Epithelial cell of proximal tubule (primary cell): ENCODE measurements at places on chromosomes 2 and 18. TPM values are rescaled to one million over a fixed set of nuclear protein-coding genes. Genes with fewer than 3 reads are reported as not detected.

UGT1A6 gene
- 0.52 and 5.1 TPM in 2 replicates for total RNA-seq

HK2 gene
- total RNA-seq = 9.5 and 17.6 TPM in 2 replicates

SGPP2 gene
- 9.1 and 9.7 TPM in 2 replicates for total RNA-seq

PDCL3 gene
- total RNA-seq = 20.8 and 24.5 TPM in 2 replicates

NXPH2 gene
- 0.12 and 2.0 TPM in 2 replicates for total RNA-seq

CHRND gene
- not detected in 2 replicates for total RNA-seq

PPP1R1C gene
- total RNA-seq = 0.35 TPM in 1 of 2 replicates, not detected in the other

HADHB gene
- 71.1 and 77.8 TPM in 2 replicates for total RNA-seq

TACR1 gene
- not detected in 2 replicates for total RNA-seq

ARHGAP15 gene
- not detected in 2 replicates for total RNA-seq

BOLL gene
- total RNA-seq = not detected in 2 replicates

OR6B2 gene
- not detected in 2 replicates for total RNA-seq

DIPK1C gene
- not detected in 2 replicates for total RNA-seq

GNAL gene
- 3.2 and 5.0 TPM in 2 replicates for total RNA-seq

DNA sequence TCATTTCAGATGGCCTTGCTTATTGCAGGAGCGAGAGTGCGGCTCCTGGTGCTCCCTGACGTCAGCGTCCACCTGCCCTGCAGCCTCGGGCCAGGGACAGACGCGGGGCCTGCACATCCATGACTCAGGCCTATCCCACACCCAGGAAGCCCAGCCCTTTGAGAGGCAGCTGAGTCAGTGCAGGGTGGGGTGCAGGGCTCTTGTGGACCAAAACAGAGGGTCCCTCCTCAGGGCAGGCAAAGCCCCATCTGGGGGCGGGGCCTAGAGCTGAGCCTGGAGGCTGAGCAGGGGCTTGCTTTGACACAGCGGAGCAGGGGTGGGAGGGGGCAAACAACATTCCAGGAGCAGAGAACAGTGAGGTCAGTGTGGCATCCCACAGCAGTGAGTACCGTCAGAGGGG, 7.7 kb upstream of the ARHGEF4 start:
- DNase-seq = no peak

GRCh38 chr2:177682006-177682405, 289.4 kb downstream of the AGPS start:
- DNase-seq = no peak

DNA sequence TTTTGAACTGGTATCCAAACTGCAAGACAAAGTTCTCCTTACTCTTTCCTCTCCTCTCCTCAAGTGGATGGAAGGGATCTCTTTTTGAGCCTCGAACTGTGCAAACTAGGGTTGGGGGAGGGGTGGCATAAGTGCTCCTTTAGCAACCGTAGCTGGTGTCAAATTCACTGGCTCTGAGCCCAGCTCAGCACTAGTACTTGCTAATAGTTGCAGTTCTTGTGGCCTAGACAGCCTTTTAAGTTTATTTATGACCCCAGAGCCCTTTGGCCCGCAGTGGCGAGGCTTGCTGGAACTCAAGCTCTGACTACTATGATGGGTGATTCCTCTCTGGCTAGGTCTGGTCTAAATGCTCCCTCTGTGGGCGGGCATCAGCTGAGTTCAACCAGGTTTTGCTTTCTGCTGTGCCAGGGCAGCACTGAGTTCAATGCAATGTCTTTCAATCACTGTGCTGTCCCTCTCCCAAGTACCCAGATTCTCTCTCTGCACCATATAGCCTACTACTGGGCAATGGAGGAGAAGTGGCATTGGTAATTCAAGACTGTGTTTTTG, 528.4 kb upstream of the SYT4 start:
- no peak for DNase-seq

GRCh38 chr2:132437852-132438669, 21.5 kb downstream of the GPR39 start:
- DNase-seq = no peak

DNA sequence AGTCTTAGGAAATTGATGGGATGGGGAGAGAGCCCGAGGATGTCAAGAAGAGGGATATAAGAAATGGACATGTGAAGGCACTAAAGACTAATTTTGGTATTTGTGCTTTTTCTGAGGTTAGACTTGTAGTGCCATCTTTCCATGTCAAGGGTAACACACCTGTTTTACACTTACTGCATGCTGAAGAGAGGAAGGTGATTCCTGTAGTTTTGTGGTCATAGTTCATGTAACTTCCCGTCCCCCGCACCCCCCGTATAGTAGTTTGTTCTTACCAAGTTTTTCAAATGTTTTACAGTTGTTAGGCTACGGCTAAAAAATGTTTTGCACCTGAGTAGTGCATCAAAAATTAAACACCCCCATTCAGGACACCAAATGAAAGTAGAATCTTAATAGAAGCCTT, 73.8 kb downstream of the CLIP4 start:
- no peak for DNase-seq

DNA sequence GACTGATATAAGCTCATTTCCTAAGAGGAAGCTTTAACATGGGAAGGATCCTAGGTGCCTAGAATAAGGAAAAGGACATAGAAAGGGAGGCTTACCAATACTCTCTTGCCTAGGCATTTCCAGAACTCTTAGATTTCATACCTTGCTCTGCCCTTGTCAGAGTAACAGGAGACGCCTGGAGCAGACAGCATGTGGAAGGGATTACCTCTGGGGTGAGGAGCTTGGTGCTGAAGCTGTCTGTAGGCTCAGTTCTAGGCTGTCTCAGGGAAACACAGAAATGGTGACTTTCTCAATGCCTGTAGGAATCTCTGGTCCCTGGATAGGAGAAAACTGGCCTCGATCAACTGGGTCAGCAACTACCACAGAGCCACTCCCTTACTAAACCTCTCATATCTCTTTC, 150.0 kb downstream of the SLC4A3 start:
- DNase-seq = no peak

GRCh38 chr2:218523651-218524050, 44.5 kb downstream of the USP37 start:
- no peak for DNase-seq

DNA sequence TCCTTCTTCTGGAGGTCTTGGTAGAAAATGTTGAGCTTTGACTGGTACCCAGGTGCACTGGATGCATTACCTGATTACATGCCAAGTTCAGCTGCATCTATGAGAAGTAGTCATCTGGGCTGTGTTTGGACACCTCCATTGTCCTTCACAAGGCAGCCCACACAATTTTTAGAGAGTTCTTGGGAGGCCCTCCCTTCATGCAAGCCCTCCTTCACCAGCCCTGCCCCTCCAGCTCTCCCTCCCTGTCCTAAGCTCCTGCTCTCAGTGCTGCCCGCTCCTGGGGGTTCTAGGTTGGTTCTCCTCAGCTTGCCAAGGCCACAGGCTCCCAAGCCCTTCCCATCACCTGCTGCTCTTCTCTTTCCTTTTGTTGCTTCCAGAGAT, 148.7 kb downstream of the DYSF start:
- DNase-seq = no peak

DNA sequence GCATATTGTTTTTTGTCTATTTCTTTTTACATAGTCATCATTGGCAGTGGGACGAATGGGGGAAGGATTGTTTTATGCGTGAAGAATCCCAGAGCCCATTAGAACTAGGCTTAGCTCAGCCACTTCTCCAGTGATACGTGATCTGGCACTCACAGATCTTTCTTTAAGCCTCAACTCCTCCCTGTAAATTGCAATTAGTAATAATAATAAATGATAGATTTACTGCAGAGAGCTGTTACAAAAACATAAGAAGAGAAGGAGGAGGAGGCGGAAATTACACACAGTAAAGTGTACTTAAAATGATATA, 629.3 kb downstream of the NRXN1 start:
- DNase-seq = no peak

- DNase-seq = no peak
Measured at GRCh38 chr2:47336259-47337238, 66.4 kb upstream of the MSH2 start.

- DNase-seq = no peak
Measured at GRCh38 chr2:39938035-39938835, 159.2 kb upstream of the THUMPD2 start.

DNA sequence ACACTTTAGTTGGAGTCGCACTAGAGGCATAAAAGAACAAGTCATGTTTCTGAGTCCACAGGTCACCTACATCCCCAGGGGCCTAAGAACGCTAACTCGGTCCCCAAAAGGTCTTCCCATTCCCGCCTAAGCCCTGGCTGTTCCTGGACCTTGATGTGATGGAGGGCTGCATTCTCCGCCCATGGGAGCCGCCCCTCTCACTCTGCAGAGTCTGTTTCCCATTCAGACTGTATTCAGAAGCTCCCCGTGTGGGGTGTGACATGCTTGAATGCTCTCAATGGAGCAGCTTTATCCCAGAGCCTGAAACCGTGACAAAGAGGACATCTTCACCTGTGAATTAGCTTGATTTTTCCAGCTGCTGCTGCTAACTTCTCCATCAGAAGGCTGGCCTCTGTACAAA, 319.0 kb upstream of the KLHL29 start:
- DNase-seq = no peak

DNA sequence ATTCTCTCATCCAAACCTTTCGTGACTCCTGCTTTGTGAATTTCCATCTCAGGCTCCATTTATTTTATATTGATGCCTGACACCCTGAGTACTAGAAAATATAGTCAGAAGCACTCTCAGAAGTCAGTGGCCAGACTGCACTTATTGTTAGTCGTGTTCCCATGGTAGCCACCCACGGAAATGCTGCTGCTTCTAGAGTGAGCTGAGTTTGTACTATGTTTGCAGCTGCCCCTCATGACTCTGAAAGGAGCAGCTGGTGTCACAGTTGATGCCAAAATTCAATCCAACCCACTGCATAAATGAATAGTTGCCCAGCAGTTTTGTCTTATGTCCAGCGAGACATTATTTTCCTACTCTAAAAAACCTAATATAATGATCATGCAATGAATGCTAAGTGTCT, 265.2 kb upstream of the SPHKAP start:
- DNase-seq = no peak

- DNase-seq = no peak
Measured at GRCh38 chr2:39434233-39434897, 2.7 kb downstream of the MAP4K3 start.

DNA sequence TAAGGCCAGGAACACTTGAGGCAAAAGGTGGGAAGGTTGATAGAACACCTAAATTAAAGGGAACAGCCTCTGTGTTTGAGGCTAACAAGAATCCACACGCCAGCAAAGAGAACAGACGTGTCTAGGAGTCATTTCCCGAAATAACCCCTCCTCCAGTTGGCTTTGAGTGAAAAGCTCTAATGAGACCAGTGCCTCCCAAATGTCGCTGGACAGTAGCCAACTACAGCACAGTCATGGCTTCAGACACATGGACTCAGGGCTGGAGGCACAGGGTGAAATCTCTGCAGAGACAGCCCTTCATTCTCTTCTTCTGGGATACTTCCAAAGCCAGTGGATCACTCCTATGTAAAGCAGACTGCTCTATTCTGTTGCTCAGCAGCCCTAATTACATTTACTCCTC, 49.6 kb downstream of the SOWAHC start:
- no peak for DNase-seq

DNA sequence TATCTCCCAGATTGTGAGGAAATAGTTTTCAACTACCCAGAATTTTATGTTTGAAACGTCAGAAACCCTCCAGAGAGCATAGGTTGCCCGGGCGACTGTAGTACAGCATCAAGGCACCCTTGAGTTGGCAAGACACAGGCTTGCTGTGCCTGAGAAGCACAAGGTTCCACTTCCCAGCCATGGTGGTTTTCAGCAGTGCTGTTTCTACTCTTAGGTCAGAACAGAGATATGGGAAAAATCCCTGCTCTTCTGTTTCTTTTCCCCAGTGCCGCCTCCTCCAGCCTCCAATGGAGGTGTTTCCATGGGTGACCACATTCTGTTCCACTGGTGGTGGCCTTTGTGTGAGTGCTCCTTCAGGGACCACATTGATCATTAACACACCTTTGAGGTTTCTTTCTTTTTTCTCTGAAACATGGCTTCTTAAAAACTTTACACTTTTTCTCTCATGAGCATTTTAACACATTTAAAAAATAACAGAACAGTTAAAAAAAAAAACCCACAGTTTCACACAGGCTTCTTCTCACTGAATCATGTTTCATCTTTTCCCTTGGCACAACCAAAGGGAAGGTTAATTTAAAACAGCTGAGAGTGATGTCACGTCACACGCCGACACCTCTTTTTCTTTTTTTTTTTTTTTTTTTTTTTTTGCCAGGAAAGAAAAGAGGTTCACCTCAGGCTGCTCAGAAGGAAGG, 229.3 kb upstream of the HDAC4 start:
- DNase-seq = peak; percentile 2

DNA sequence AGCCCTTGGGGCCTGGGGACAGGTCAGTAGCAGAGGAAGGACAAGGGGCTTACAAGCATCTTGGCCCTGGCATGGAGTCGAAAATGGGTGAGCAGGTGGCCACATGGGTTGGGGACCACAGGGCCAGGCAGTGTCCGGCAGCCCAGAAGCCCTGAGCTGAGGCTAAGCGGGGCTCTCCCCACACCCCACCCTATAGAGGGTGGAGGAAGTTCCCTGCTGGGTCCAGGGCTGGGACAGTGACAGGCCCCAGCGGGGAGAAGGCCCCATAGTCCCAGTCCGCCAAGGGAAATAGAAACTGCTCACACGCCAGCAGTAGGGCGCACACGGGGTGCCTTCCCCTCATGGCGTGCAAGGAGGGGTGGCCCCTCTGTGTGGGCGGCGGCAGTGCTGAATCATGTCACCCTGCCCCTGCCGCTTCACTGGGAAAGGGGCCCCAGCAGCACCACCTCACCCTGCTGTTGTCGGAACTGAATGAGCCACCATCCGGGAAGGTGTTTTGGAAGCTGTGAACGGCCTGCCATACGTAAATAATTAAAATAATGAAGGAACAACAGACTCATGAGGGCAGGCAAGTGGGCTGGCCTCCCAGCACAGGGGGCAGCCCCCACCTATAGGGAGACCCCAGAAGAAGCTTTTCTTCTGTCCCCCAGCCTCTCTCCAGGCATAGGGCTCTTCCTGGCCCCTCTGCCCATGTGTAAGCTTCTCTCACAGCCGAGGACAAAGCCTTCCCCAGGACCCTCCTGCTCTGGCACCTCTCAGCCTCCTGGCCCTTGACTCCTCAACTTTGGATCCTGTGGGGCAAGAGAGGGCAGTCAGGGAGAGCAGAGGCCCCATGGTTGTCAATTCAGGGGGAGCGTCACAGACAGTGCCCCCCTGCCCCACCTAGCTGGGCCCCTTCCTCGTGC, 12.7 kb upstream of the DUSP2 start:
- DNase-seq = no peak

DNA sequence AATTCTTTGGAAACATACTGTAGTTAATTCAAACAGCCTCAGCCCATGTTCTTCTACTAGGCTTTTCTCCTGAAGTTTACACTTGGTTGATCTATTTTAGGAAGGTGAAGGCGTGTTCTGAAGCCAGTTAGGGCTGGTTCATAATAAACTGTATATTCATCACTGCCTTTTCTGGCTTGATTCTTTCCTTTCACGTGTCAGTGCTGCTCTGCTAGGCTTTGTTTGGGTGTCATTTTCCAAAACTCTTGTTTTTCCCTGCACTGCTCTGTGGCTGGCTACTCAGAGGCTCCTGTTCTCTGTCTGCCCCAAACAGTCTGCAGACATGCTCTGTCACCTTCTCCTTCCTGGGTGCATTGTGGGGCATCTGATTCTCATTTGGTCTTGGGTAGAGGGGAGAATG, 136.1 kb downstream of the PARD3B start:
- no peak for DNase-seq

GRCh38 chr2:241937297-241937696, 67.8 kb downstream of the RTP5 start:
- DNase-seq = no peak
